ENCODE measurements at places on chromosomes 11 and 22.

DNA sequence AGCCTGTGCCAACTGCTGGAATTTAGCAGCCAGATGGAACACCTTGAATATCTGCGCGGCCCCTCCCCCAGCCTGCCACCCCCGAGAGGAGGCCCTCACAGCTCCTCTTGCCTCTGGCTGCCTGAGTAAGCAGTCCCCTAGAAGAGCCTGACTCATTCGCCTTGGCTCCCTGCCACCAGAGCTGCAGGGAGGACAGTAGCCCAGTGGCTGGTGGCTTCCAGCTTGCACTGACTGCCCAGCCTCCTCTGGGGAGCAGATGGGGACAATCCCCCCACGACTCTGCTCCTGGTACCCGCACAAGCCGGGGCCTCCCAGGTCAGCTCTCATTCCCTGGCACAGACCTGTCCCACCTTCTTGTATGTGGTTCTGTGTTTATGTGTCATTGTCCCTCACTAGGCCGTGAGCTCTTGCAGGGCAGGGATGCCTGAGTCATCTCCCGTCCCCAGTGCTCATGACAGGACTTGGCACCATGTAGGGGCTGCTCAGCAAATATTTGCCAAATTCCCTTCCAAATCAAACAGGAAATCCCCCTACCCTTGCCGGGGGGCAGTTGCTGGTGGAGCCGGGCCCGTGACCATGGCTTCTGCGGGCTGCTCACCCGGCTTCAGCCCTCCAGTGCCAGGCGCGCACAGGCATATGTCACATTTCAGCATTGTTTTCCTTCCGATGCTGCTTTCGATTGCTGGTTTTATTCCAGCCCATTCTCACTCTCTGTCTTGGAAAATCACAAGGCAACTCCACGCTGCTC is 43.6 kb downstream of the CACNG2 start:
- DNase-seq: peak; percentile 90

GRCh38 chr11:81960443-81960842 is 773.2 kb downstream of the FAM181B start:
- no peak for DNase-seq

GRCh38 chr11:30893318-30893717 is 307.2 kb upstream of the MPPED2 start:
- no peak for DNase-seq

DNA sequence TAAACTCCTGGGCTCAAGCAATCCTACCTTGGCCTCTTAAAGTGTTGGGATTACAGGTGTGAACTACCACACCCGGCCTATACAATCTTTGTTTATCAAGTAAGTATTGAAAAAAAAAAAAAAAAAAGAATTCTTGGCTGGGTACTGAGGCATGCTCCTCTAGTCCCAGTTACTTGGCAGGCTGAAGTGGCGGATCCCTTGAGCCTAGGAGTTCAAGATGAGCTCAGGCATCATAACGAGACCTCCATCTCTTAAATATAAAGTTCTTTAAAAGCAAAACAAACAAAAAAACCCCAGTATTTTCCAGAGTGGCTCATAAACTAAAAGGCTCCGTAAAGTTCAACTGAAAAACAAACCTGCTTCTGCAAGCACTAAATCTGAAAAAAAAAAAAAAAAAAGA is 50.3 kb upstream of the GAB2 start:
- no peak for DNase-seq

- DNase-seq: peak; percentile 10
Observed at GRCh38 chr11:112453601-112454577, 193.2 kb upstream of the PLET1 start.

- no peak for DNase-seq
Observed at GRCh38 chr11:92846491-92847125, 122.8 kb upstream of the MTNR1B start.

DNA sequence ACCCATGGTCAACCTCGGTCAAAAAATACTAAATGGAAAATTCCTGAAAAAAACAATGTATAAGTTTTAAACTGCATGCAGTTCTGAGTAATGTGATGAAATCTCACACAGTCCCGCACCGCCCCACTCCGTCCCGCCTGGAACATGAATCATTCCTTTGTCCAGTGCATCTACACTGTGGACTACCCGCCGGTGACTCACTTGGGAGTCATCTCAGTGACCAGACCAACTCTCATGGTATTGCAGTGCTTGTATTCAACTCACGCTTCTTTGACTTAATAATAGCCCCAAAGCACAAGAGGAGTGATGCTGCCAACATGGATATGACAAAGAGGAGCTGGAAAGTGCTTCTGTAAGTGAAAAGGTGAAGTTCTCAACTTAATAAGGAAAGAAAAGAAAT is 48.8 kb downstream of the ARHGAP32 start:
- DNase-seq: no peak

GRCh38 chr11:95919514-95919913 is 4.4 kb downstream of the MTMR2 start:
- DNase-seq: peak; percentile 27

DNA sequence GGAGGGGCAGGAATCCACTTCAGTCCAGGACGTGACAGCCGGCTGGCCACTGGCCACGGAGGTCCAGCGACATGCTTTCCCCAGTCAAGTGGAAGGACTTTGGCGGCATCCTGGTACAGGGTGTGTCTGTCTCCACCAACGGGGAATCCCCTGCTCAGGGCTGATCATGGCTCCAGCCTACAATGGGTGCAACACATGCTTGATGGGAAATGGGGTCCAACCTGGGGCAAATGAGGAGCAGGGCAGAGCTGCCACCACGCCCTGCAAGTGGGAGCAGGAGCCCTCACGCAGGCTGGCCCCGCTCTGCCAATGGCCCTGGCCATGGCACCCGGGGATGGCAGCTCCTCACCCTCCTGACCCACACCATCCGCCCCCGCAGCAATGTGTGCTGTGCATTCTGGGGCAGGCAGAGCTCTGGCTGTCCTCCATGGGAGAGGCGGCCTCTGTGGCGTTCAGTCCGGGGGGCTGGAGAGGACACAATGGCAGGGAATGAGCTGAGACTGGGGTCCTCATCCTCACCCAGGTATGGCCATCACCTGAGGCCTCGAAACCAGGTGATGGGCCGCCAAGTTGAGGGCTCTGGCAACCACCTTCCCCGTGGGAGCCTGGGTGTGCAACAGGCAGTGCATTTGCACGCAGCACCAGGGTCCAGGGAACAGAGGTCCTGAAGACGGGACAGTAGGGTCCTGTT is 5.8 kb upstream of the SEPTIN5 start:
- DNase-seq: no peak

DNA sequence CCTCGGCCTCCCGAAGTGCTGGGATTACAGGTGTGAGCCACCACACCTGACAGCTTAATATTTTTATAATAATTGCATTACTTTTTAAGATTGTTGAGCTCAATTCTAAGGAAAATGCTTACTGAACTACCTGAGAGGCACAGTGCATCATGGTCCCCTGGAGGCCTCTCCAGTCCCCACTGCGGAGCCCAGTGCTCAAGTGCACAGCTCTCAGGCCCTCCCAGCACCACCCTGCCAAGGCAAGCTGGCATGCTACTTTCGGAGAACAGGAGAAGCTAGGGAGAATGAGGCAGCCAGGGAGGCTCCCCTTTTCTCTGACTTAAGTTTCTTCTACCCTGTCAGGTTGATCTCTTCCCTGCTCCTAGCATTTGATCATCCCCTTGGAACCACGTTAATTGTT is 64.2 kb upstream of the CECR2 start:
- no peak for DNase-seq

DNA sequence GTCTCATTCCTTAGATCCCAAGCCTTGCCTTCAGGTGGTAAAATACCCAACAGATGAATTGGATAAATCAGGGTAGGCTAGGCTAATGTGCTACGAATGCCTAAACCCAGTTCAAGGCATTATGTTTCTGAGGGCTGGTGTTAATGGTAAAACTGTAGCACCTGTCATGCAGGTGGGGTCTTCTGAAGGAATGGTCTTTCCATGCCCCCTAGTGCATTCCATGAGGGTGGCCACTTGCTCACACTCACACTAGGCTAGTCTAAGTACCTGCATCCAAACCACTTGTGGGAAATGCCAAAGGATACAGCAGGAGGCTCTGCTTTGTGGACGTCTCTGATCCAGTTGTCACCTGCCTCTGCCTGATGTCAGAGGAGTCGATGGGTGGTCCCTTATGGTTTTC is 24.2 kb upstream of the UCP3 start:
- DNase-seq: no peak

DNA sequence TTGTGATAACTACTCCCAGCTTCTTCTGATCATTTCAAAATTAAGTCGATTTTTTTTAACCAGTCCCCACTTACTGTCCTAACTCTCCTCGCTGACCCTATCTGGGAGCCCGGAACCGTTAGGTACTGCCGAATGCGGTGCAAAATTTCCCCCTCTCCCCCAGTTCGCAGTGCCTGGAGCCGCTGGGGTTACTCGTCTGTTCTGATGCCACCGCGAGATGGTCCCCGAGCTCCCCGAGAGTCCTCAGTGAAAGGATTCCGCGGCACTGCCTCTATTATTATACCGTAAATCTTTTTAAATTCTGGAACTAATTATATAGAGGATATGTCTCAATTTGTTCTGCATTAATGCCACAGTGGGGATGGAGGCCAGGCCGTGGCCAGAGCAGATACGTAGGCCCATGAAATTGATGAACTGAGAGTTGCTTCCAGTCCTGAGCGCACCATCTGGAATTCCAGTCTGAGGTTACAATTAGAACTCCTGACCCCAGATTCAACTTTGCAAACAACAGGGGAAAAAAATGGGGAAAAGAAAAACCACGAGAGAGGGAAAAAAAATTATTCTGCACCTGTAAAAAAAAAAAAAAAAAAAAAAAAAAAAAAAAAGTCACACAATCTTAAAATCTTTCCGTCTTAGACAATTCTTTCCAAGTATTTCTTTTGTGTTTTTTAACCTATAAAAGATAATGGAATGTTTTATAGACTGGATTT is 4.3 kb upstream of the WT1 start:
- DNase-seq: no peak

GRCh38 chr11:1690167-1691025 is 6.6 kb upstream of the KRTAP5-6 start:
- no peak for DNase-seq

DNA sequence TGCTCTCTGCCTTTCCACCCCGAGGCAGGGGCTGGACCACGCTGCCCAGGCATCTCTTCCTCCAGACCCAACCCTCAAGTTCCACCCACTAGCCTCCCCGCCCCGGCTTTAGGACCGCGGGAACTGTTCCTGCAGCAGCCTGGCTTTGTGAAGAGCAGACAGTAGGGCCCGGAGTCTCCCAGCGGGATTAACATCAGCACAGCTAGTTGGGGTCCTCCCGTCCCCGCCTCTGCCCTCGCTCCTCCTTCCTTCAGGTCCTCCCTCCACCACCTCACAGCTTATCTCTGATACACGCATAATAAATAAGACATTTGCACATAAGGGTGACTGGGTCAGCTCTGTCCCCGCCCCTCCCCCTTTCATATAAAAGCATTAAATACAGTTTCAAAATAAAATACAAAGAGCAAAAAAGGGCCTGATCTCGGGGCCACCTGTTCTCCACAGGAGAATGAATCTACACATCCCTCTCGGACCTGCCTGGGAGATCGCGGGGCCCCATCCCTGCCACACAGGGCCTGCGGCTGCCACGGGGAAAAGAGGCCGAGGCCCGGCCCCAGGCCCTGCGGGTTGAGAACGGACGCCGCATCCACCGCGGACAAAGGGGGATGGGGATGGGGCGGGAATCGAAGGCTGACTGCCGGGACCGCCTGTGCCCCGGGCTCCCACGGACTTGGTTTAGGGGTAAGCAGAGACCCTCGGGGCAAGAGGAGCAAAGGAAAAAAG is 6.5 kb downstream of the ZFTA start:
- DNase-seq: no peak

DNA sequence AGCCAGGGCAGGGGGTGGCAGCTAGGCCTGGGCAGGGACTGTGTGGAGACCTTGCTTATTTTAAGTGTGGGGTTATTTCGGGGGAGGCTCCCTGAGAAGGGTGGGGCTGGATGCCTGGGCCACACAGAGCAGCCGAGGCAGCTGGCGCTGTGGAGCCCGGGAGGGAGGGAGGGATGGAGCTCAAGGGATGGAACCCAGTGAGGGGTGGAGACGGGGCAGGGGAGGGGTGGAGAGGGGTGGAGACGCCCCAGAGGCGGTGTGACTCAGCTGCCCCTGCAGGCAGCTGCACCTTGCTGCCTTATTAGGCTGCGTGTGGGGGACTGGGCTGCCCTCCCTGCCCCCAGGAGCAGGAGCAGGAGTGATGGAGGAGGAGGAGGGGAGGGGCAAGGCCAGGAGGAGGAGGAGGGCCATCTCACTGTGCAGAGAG is 9.8 kb upstream of the TSSC4 start:
- no peak for DNase-seq

- DNase-seq: no peak
Observed at GRCh38 chr11:46857666-46858065, 11.6 kb upstream of the CKAP5 start.

GRCh38 chr22:31911565-31912406 is 32.5 kb upstream of the YWHAH start:
- DNase-seq: no peak

DNA sequence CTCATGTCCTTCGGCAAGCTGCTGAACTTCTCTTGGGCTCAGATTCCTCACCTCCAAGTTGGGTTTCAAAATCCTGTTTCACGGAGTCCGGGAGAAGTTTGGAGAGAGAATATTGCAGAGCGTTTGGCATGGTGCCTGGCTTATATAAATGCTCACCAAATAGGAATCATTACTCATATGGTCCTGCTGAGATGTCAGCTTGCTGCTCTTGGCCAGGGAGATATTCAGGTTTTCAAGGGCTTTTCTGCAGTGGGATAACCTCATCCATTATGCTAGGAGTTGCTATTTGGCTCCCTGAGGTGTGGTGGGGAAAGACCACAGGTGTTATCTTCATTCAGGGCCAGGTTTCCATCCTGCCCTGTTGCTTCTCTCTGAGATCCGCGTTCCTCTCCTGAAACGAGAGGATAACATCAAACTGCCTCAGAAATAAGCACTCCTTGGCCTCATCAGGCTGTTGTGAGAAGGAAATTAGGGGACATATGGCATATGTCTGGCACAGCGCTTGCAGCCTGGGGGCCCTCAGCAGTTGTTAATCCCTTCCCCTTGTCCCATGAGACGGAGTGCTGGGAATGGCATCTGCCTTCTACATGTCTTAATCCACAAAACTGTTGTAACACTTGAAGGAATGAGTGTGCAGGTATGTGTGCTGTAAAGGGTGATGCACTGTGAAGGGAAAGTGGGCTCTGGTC is 29.9 kb upstream of the ACER3 start:
- peak; percentile 95 for DNase-seq

GRCh38 chr11:115941481-115941993 is 437.3 kb upstream of the CADM1 start:
- no peak for DNase-seq

- DNase-seq: no peak
Observed at GRCh38 chr22:44180706-44181032, at the start of gene PARVG. PARVG (plus strand) TSS chr22:44180925; CDS start chr22:44183330, 2,405 bp downstream.
